ENCODE measurements at places on chromosomes 7 and 10. TPM values are rescaled to one million over a fixed set of nuclear protein-coding genes. Genes with fewer than 3 reads are reported as not detected.
A peak's percentile ranks its signal among the peaks of the same experiment; 100 is the strongest.

DNA sequence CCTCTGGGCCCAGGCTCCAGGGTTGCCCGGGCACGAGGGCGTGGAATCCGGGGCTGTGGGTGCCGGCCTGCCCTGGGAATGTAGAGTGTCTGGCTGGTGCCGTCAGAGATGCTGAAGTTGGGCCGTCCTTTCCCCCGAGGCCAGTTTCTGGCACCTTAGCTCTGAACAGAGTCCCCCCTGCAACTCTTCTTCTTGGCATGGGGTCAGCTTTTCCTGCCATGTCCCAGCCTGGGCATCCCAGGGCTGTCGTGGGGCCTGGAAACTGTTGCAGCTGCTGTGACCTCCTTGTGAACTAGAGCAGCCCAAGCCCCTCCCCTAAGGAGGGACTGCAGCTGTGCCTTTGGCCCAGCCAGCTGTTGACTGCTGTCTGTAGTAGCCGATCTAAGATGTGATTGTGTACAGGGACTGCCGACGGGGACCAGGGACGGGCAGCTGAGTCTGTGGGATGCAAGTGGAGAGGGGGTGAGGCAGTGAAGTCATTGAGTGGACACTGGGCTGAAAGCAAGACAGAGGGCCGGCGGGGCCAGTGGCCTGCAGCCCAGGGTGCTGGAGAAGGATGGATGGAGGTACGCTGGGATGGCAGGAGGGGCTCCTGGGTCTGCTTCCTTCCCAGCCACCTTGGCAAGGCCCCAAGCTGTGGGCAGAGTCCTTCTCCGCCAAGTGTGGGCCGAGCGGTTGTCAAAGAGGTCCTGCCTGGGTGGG lies 35.8 kb downstream of the GBX1 start:
- DNase-seq, result no peak

GRCh38 chr10:78762086-78762630 lies 306.6 kb upstream of the ZMIZ1 start:
- no peak for DNase-seq

GRCh38 chr7:27699751-27700150 lies 37.1 kb upstream of the HIBADH start:
- no peak for DNase-seq

GRCh38 chr7:927031-927671 lies 27.3 kb downstream of the ADAP1 start:
- DNase-seq, result no peak

GRCh38 chr7:130872341-130872740 lies 138.3 kb upstream of the KLF14 start:
- DNase-seq, result no peak

DNA sequence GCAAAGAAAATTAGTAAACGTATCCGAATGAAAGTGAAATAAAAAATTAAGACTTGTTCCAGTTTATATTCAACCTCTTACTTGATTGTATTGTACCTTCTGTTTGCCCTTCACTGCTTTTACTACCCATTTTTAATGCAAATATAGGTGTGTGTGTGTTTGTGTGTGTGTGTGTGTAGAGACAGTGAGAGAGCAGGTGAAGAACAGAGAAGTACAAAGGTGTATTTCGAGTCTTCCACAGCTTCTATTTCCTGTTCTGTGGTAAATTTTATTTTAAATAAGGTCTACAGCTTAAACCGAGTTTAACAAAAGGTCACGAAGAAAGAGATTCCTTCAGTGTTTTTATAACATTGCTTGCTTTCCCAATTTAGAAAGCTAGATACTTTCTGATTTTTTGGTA lies 12.7 kb upstream of the SVIL start:
- DNase-seq, result no peak

DNA sequence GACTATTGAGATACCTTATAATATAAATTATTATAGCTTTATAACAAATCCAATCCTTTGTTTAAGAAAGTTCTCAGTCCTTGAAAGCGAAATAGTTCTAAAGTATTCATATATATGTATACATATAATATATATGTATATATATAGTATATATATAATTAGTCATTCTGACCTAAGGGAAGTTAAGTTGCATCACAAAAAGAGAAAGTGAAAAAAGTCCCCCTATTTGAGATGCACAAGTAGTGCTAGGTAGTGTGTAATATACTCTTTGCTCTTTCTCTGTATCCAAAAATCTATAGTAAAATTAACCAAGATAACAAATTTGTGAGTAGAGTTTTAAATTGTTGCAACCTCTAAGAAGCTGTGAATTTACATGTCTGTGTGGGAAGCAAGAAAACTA lies 13.3 kb upstream of the IFIT1B start:
- no peak for DNase-seq

DNA sequence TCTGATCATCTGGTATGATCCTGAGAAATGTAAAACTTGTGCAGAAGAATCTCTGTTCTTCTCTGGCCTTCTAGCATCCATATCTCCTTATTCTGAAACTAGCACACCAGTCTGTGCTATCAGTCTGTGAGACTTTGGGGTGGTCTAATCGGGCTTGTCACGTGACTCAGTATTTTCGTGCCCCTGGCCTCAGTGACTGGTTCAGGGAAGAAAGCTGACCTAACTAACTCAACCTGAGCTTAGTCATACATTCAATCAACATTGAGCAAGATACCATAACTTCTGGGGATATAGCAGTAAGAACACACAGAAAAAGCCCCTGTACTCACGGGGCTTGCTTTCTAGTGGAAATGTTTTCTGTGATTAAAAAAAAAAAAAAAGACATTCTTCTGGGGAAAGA lies 109.3 kb downstream of the DKK1 start:
- no peak for DNase-seq

DNA sequence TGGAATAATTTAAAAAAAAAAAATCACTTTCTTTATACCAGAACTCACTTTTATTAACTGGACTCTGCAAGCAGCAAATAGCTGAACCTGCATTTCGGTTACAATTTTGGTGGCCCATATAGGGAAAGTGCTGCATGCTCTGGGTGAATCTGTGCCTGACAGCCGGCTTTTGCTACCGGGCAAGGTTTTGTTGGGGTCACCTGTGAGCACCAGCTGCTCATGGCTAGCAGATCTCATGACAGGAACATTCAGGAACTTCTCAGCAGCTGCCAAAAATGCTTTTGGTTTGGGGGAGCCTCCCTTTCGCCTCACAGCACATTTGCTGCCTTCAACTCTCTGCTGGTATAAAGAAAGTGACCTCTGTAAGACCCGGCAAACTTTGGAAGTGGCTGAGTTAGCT lies 13.2 kb upstream of the CREB3L2 start:
- DNase-seq, result no peak

DNA sequence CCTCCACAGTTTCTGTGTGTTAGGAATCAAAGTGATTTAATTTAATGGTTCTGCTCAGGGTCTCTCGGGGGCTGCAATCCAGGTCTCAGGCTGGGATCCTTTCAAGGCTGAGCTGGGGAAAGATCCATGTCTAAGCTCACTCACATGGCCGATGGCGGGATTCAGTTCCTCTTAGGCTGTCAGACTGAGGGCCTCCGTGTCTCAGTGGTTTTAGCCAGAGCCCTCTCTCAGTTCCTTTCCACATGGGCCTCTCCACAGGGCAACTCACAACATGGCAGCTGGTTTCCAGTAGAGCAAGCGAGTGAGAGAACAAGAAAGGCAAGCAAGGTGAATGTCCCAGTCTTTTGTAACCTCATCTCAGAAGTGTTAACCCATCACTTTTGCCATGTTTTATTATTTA lies 26.9 kb downstream of the CAV1 start:
- DNase-seq, result no peak

GRCh38 chr7:87330316-87330715 lies 15.1 kb upstream of the CROT start:
- no peak for DNase-seq

DNA sequence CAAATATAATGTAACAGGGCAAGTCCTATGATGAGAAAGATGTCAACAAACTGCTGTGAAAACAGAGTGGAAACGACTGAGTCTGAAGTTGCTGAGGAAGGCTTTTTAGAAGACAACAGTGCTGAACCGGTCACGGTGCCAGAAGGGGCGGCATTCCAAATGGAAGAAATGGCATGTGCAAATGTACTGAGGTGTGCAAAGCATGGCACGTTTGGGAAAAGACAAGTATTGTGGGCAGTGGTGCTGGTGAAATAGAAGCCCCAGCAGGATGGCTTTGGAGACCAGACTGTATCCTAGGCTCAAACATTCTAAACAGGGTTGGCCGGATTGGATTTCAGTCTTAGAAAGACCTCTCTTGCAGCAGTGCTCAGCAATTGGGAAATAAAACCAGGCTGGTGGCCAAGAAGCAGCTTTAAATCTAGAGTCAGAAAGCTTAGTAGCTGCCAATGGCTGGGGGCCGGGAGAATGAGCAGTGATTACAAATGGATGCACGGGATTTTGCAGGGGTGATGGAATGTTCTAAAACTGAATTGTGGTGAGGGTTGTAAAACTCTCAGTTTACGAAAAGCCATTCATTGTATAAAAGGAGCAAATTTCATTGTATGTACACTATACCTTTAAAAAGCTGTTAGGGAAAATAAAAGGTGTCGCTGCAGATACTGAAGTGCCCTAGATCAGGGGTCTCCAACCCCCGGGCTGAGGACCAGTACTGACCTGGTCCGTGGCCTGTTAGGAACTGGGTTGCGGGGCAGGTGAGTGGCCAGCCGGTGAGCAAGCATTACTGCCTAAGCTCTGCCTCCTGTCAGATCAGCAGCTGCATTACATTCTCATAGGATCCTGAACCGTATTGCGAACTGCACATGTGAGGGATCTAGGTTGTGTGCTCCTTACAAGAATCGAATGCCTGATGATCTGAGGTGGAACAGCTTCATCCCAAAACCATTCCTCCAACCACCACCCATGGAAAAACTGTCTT lies 141.6 kb downstream of the HIBADH start:
- DNase-seq, result no peak

DNA sequence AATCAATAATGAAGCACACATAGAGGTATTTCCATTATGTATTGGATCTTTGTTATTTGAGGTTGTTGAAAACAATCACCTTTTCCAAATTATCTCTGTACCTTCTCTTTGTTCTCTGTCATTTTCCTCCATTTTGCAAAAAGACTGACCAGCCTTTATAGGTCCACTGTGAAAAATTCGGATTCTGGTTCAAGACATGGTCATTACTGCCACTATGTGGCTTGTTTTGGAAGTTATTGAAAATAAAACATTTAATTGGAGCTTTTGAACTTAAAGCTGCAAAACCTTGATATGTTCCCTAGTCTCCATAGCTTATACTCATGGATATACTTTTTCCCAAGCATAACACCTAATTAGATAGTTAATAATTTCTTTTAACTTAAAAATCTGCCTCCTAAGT lies 1094.4 kb downstream of the NRG3 start:
- DNase-seq, result no peak

DNA sequence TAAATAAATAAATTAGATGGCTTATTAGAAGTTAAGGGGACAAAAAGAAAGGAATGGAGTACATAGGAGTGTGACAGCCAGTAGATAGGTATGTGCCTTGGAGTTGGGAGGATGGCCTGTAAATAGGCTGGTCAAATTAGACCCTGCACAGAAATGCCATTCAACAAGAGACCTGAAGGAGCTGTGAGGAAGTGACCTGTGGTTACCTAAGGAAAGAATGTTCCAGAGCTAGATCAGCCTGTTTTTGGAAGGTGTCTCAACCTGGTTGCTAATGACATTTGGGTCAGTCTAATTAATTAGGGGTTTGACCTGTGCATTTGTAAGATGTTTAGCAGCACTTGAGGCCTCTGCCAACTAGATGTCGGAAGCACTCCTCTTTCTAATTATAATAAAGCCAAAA lies 315.3 kb upstream of the PLXDC2 start:
- no peak for DNase-seq

DNA sequence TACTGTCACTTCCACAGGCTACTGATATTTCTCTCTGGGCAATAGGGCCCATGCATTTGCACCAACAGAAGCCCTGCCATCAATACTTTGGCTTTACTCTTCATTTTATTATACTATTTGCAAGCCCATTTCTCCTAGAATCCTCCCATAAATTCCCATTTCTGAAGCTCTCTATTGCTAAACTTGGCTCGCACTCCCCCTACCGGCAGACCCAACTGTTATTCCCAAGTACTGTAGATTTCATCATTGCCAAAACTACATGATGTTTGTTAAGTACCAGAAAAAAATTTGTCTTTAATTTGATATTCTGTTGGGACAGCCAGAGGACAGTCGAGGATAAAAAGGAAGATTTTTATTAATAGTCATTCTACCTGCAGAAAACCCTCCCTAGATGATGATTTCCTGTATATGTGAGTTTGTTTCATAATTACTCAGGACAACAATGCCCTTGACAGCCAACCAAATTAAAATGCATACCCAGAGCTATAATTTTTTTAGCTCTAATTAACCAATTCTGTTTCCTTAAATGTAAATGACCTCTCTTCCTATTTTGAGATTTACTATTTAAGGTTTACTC lies 298.6 kb downstream of the REEP3 start:
- peak; percentile 13 for DNase-seq

DNA sequence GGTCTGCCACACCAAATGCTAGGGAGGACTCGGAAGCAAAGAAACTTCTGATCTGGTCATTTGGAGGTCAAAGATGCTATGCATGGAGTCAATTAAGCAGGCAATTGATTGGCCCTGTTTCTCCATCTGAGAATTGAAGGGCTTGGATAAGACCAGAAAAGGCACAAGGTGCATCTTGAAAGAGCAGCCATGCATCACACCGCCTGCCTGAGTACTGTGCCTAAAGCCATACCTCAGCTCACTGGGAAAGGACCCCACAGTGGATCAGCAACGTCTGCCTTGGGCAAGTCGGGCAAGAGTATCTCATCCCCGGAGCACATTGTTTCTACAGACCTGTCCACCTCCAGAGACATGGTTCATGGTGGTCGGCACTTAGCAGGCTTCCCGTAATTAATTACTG lies 42.4 kb downstream of the DLG5 start:
- DNase-seq, result no peak

- no peak for DNase-seq
Observed at GRCh38 chr10:125187238-125188194, 27.2 kb upstream of the CTBP2 start.

- DNase-seq, result no peak
Observed at GRCh38 chr10:92689663-92690210, at the start of gene HHEX. TSS of gene HHEX (plus strand) at chr10:92689955. CDS start at chr10:92689987, 32 bp downstream.

DNA sequence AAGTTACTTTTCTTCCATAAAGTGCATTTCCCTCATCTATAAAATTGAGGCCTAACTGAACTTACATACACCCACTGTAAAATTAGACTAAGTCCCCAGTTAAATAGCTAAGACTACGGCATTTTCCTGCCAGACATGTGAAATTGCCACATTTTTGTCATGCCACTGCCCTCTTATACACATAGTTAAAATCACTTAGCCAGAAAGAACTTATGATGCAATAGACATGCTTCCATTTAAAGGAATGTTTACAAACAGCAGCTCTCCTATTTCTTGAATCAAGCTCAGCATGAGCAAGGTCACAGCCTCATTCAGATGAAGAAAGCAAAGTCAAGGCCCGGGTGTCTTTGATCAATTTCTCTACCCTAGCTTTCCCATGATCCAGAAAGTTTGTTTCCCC lies 175.7 kb downstream of the LRRN3 start:
- DNase-seq, result no peak

GRCh38 chr10:56991591-56992069 lies 630.6 kb upstream of the ZWINT start:
- no peak for DNase-seq

The XRCC2 gene
- 0.49 TPM for total RNA-seq

The MKX gene
- total RNA-seq, result 8.4 TPM

The CLRN3 gene
- not detected for total RNA-seq

The FAM131B gene
- 2.3 TPM for total RNA-seq

The PRPS1L1 gene
- not detected for total RNA-seq

The TMEM178B gene
- total RNA-seq, result 0.92 TPM
